Type B pancreatic cell (in vitro differentiated cells): ENCODE measurements at places on chromosomes 3 and 15.

- no peaks in the 10 kb centered on the region for H3K36me3 ChIP-seq
- no peak overlapping the region for H3K4me3 ChIP-seq
These were observed 185.5 kb upstream of the GPR149 start for GRCh38 chr3:154615471-154615870.

DNA sequence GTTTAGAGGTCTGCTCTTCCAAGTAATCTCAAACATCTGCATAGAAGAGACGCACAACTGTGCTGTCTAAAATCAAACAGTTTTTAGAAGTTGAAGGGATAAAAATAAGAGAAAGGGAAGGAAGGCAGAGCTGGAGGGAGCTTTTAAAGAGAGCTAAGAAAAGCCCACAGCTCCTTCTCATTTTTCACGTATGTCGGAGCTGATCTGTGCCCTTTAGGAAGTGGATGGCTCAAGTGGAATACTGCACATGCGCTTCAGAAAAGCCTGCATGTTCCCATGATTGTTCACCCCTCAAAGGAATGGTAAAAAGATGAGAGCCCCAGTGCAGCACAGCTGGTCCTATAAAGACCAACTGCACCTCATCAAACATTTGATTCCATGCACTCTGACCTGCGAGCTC lies 207.2 kb downstream of the ADAMTS17 start:
- H3K4me1 ChIP-seq = peaks cover 8% of the 10 kb centered on the region
- no peak overlapping the region for H3K4me3 ChIP-seq
- no peak overlapping the region for H3K27ac ChIP-seq
- H3K27me3 ChIP-seq = peaks cover 3% of the 10 kb centered on the region
- no peak for DNase-seq
- peaks cover 22% of the 10 kb centered on the region for H3K36me3 ChIP-seq

DNA sequence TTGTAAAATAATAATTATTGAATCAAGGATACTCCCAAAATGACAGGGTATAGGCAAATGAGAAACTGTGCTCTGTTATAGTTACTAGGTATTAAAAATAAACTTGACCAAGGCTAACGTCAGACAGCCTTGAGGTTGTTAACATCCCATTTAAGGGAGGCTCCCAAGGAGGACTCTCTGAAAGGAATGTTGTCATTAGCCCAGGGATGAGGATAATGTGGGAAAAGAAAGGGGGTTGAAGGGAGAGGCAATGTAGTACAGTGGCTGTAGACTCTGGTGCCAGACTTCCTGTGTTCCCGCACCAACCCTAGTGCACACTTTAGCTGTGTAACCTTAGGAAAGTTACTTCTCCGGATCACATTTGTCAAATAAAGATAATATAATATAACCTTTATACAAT lies 47.0 kb upstream of the RARB start:
- H3K36me3 ChIP-seq = no peaks in the 10 kb centered on the region
- H3K4me1 ChIP-seq = peaks cover 45% of the 10 kb centered on the region
- H3K27me3 ChIP-seq = no peaks in the 10 kb centered on the region
- H3K27ac ChIP-seq = peak overlapping the region; percentile 57

GRCh38 chr15:40444736-40445135 lies 4.0 kb downstream of the BAHD1 start:
- peaks cover 27% of the 10 kb centered on the region for H3K27me3 ChIP-seq
- H3K36me3 ChIP-seq = no peaks in the 10 kb centered on the region
- H3K4me1 ChIP-seq = peaks cover 40% of the 10 kb centered on the region
- H3K27ac ChIP-seq = no peak overlapping the region

DNA sequence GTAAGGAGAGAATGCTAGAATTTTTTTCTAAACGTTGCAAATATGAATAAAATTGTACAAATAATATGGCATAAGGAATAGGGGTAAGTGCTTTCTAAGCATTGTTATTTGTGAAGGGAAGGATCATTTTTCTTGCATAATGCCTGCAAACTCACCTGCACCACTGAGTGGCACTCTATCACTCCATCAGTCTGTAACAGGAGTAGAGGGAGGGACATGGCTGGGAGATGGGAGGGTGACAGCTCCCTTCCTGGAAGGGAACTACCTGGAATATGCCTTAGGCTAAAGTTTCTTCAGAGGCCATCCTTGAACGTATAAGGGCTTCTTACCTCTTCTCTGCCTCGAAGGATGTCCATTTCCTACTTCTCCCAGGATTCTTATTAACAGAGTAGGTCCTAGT lies 3.0 kb downstream of the NAALADL2 start:
- no peak for DNase-seq
- H3K27me3 ChIP-seq = no peaks in the 10 kb centered on the region
- H3K27ac ChIP-seq = peak overlapping the region; percentile 19
- H3K36me3 ChIP-seq = no peaks in the 10 kb centered on the region
- peak overlapping the region; percentile 40 for H3K4me3 ChIP-seq

DNA sequence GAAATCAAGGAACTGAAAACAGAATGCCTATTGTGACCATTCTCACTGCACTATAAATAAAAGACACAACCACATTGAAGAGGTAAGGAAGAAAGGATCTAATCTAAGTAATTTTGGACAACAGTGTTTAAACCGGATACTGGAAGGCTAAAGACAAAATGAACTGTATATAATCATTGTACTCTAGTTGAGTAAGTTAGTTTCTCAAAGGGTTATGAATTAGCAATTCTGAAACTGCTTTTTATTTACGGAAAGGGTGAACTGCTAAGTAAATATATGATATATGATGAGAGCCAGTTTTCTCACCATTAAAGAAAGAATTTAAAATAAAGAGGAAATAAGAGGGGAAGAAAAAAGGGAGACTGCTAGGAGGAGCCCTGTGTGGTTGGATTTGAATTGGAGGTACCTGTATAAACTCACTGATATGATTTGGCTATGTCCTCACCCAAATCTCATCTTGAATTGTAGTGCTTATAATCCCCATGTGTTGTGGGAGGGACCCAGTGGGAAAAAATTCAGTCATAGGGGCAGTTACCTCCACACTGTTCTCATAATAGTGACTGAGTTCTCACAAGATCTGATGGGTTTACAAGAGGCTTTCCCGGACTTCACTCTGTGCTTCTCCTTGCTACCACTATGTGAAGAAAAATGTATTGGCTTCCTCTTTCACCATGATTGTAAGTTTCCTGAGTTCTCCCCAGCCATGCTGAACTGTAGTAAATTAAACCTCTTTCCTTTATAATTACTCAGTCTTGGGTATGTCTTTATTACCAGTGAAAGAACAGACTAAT lies 607.7 kb downstream of the PYDC2 start:
- no peak overlapping the region for H3K4me3 ChIP-seq
- no peak for DNase-seq
- no peaks in the 10 kb centered on the region for H3K36me3 ChIP-seq
- peaks cover 5% of the 10 kb centered on the region for H3K4me1 ChIP-seq
- H3K27me3 ChIP-seq = no peaks in the 10 kb centered on the region

- H3K27me3 ChIP-seq = peaks cover 45% of the 10 kb centered on the region
- H3K36me3 ChIP-seq = no peaks in the 10 kb centered on the region
- no peak overlapping the region for H3K4me3 ChIP-seq
- no peak overlapping the region for H3K27ac ChIP-seq
These were observed 39.0 kb upstream of the POMGNT2 start for GRCh38 chr3:43144761-43145490.
